ENCODE measurements at places on chromosomes 11 and 22. TPM values are rescaled to one million over a fixed set of nuclear protein-coding genes. Genes with fewer than 3 reads are reported as not detected.

MAJIN gene
- 0.09 TPM for polyA plus RNA-seq

VSTM5 gene
- not detected for polyA plus RNA-seq

TRIM49 gene
- polyA plus RNA-seq = not detected

OR5A1 gene
- not detected for polyA plus RNA-seq

OR52L1 gene
- not detected for polyA plus RNA-seq

NXPE1 gene
- polyA plus RNA-seq = not detected

CYP2R1 gene
- 8.2 TPM for polyA plus RNA-seq

SYCE3 gene
- not detected for polyA plus RNA-seq

NELL1 gene
- not detected for polyA plus RNA-seq

GLYAT gene
- 181 TPM for polyA plus RNA-seq

SMIM38 gene
- polyA plus RNA-seq = 0.03 TPM

PPFIA1 gene
- 9.9 TPM for polyA plus RNA-seq

C11orf42 gene
- not detected for polyA plus RNA-seq

KRTAP5-8 gene
- not detected for polyA plus RNA-seq

APOL3 gene
- polyA plus RNA-seq = 7.2 TPM

GVQW3 gene
- 0.18 TPM for polyA plus RNA-seq

C11orf97 gene
- 0.94 TPM for polyA plus RNA-seq

ZNF408 gene
- 6.3 TPM for polyA plus RNA-seq

MS4A6E gene
- polyA plus RNA-seq = 0.22 TPM

DNA sequence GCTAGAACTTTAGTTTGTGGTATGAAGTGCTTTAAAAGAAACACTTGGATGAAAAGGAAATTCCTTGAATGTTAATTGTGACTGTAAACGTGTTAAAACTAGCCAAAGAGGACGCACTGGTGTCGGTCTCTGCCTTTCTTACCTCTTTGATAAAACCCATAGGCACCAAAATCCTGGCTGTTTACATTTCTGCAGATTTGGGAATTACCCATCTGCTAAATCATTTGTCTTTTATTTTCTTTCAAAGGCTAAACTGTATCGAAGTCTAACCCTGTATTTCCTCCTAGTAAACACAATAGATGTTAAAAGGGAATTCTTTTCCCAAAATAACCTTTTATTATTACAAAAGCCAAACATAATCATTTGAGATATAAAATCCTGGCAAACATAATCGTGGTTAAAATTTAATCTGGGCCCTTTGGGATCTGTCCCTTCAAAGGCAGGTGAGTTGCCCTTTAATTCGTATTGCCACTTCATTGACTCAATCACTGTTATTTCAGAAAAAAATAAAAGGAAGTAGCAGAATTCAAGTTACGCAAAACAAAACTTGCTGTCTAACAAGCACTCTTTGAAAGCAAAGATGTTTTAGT is 2.4 kb downstream of the RASSF10 start:
- DNase-seq = no peak

- DNase-seq = no peak
Measured at GRCh38 chr11:117735350-117735977, 61.6 kb downstream of the DSCAML1 start.

- DNase-seq = no peak
Measured at GRCh38 chr22:22941831-22942510, 54.4 kb downstream of the IGLL5 start.

- no peak for DNase-seq
Measured at GRCh38 chr11:133896642-133897330, 51.5 kb upstream of the SPATA19 start.

GRCh38 chr22:25014896-25015755 is 62.6 kb downstream of the KIAA1671 start:
- DNase-seq = no peak

GRCh38 chr11:86047275-86047991 is 21.5 kb downstream of the PICALM start:
- no peak for DNase-seq

DNA sequence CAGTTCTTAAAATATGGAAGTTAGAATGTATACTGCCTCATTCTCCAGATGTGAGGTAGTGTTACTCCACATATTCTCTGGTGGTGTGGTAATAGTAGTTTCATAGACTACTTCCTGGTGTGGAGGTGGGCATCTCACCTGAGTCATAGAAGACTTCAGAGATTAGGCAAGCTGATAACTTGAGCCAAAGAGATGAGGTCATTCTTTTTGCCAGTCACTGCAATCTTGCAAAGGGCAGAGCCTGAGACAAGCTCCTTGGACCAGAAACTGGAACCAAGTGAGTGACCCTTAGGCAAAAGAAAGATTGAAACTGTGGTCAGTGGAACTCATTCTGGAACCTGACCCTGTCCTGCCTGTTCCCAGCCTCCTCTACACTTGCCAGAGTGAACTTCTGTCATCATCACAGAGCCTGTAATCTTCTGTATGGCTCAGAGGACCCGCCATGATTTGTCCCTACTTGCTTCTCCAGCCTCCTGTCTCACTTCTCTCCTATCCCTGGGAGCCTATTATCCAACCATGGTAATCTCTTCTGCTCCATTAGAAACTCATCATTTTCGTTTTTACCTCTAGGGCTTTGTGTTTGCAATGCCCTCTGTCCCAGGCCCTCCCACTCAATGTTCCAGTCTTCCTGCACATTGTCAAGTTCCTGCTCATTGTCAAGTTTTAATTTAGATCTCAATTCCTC is 10.6 kb upstream of the CCDC83 start:
- no peak for DNase-seq

- DNase-seq = no peak
Measured at GRCh38 chr11:1744137-1744886, 6.1 kb downstream of the IFITM10 start.

GRCh38 chr11:12119502-12119901 is 9.1 kb downstream of the MICAL2 start:
- no peak for DNase-seq

GRCh38 chr11:11626128-11626527 is 4.3 kb upstream of the GALNT18 start:
- DNase-seq = no peak

DNA sequence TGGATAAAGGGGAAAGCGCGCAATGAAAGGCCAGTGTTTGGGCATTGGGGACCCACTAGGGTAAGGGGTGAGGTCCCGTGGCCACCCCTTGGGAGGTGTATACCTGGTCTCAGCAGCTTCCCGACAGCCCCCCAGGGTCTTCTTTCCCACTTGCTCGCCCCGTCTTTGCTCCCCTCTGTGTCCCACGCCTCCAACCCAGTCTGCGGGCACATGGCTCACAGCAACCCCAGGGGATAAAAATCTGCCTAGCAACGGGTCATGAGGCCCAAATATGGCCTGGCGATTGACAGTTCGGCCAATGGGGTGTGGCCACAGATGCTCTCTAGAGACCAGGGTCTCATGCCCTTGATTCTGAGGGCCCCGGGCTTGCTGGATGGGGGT is 41.6 kb downstream of the AHNAK start:
- no peak for DNase-seq

DNA sequence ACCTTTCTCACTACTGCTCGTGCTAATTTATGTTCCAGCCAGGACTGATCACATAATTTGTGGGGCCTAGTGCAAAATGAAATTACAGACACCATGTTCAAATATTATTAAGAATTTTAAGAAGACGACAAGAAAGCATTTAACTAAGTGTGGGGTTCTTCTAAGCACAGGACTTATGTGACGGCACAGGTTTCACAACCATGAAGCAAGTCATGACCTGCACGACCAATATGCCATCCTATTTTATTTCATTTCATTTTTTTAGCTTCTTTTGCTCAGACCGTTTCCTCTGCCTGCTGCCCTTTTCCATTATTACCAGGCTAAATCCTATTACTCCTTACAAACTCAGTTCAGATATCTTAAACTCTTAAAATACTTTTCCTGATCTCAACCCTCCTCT is 462.5 kb downstream of the AASDHPPT start:
- DNase-seq = no peak

GRCh38 chr11:69304686-69305085 is 10.7 kb downstream of the MYEOV start:
- no peak for DNase-seq

DNA sequence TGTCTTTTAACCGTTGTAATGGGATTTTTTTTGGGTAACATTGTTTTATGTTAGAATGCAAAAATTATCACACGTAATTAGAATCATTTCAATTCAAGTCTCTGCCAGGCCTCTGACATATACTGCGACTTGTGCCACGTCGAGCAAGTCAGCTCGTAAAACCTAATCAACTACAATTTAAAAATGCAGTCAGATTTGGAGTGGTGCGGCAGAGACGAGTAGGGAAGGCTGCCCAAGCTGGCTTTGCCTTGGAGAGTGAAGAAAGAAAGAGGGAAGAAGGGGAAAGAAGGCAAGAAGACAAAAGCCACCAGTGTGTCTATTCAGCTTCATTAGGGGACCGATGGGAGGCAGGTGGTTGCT is 110.7 kb downstream of the MIAT start:
- DNase-seq = no peak

GRCh38 chr11:22807855-22808570 is 21.6 kb downstream of the SVIP start:
- no peak for DNase-seq

DNA sequence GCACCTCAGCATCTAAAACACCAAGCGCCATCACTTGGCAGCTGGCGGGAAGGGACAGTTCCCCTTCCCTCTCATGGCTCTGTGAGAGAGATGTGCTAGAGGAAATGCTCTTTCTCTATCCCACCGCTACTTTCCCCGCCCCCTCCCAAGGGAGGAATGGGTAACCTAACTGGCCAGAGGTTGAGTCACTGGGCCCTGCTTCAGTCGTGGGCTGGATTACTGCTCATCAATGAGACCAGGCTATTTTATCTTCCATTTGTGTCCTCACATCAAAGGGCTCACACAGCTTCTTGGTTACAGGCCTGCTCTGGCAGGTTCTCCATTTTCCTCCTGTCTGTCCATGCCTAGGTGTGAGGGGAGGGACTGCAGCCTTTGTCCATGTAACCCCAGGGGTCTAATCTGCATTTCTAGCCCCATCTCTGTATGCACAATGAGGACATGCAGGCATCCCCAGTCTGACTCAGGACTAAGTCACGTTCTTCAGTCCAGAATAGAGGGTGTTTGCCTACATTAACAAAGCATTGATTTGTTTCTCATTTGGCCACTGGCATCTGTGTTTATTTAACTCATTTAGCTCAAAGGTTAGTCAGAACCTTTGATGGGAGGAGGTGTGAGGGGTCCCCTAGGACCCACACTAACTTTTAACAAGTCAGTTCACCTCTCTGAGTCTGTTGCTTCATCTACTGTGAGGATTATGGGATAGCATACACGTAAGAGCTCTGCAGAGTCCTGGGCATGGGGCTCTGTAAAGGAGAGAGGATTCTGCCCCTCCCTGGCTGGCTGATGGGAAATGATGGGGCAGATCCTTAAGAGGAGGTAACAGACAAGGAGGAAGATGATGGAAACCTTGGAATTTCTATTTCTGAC is 99.1 kb downstream of the XRRA1 start:
- no peak for DNase-seq

- no peak for DNase-seq
Measured at GRCh38 chr22:37521236-37521739, 2.1 kb upstream of the CARD10 start.

DNA sequence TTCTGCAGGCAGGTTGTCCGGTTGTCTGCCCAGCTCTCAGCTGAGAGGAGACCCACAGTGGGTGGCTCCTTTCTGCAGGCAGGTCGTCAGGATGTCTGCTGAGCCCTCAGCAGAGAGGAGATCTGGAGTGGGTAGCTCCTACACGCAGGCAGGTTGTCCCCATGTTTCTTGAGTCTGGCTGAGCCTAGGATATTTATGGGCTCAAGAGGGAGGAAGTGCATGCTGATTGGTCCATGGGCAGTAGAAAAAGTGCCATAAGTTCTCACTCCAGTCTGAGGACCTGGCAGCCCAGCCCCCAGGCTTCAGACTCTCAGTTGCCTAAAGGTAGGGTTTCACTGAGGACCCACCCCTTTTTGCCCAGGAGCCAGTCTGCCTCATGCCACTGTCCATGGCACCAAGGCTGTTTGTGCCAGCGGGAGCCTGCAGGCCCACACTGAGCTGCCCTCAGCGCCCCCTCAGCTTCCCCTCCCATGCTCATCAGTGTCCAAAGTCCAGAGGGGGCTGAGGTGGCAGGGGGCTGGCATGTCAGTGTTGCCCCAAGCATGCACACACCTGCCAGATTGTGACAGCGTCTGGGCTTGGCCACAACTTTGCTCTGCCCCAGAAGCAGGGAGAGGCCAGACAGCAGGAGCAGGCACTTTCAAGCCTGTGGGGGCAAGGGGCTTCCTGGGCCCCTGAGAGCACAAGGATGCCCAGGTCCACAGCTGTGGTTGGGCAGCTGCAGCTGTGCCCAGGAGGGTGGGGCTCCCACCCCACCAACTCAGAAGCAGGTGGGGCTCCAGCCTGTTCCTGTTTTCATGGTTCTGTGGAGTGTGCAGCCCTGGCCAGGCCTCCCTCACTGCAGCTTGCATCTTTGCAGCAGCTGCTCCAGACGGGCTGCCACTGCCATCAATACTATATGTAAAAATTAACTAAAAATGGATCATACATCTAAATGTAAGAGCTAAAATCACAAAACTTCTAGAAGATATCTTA is 3.8 kb upstream of the RNF141 start:
- no peak for DNase-seq

GRCh38 chr22:37260901-37261336 is 16.9 kb upstream of the RAC2 start:
- DNase-seq = no peak

GRCh38 chr11:6233984-6234386 is 451 bp downstream of the FHIP1B start:
- DNase-seq = no peak

DNA sequence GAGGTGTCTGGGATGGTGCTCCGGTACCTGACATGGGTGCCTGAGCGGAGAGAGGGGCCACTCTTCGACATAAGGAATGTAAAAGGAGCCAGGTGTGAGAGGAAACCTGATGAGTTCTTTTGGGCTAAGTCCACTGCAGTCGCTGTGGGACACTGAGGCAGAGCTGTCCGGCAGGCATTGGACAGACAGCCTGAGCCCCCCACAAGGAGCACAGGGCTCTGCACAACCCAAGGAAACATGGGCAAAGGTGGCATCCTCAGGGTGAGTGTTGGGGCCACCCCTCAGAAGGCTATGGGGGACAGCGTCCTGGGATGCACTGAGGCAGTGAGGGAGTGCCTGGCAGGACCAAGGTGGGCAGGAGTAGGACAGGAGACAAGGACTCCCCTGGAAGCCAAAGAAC is 57.7 kb upstream of the EMID1 start:
- DNase-seq = no peak

- DNase-seq = no peak
Measured at GRCh38 chr11:23866641-23867040, 630.2 kb upstream of the LUZP2 start.

DNA sequence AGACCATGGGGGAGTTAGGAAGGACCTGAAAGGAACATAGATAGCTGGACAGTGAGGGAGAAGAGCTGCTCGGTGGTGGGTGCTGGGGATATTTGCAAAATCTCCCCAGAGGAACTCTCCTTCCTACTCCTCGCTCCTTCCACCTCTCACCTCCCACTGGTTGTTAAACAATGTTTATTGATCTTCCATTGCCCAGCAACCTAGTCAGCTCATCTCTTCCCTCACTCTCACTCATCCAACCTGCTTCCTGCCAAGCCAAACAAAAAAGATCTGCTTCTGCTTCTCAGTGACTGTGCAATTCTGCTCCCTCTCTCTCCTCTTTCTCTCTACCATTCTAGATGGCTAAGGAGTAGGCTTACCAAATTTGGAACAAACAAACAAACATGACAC is 115.0 kb downstream of the SLC1A2 start:
- DNase-seq = no peak
